ENCODE measurements at places on chromosomes 2 and 18.

- DNase-seq: no peak
Measured at GRCh38 chr2:169107645-169108044, 38.3 kb downstream of the DHRS9 start.

GRCh38 chr2:159573846-159574606, 42.3 kb downstream of the BAZ2B start:
- DNase-seq: no peak

DNA sequence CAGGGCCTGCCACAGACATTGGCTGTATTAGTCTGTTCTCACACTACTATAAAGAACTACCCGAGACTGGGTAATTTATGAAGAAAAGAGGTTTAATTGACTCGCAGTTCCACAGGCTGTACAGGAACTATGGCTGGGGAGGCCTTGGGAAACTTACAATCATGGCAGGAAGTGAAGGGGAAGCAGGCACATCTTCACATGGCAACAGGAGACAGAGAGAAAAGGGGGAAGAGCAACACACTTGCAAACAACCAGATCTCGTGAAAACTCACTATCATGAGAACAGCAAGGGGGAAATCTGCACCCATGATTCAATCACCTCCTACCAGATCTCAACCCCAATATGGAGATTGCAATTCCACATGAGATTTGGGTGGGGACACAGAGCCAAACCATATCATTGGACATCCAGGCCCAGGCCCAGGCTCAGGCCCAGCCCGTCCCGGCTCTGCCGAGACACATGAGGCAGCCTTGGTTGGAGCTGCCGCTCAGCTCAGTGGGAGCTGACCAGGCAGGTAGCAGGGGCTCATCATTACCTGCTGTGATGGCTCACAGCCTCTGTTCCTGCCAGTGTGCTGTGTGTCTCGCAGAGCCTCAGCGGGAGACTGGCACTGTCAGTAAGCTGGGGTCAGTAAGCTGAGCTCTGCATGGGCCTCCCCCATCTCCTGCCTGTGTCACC, 8.6 kb upstream of the RALB start:
- no peak for DNase-seq

DNA sequence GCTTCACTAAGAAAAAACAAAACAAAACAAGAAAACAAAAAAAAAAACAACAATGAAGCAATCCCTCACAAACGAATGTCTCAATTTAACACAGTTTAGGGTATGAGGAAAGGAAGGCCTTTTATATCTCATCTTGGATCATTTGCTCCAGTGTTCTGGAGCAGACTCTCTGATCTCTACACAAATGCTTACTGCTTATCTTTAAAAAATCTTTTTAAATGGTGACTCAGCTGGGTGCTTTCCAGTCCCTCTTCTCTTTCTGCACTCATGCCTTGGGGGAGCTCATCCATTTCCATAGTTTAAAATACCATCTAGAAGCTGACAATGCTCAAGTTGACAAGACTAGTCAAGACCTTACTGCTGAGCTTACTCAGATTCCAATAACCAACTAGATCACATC, 56.2 kb downstream of the ETAA1 start:
- DNase-seq: no peak

DNA sequence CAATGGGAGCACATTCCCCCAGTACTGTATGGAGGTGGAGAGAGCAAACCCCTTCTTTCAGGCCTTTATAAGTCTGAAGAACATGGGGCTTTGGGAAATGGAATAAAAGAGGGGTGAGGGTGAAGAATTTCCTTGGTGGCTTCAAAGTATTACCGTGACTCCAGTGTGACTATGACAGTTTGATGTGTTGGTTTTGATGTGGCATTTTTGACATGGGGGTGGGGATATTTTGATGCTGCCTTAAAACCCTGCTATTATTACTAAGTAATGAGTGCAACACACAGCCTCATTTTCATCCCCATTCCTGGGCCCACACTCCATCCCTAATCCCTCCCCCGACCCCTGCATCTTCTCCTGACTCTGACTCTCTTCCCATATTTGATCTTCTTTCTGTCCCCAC, 23.6 kb downstream of the QPCT start:
- no peak for DNase-seq

- DNase-seq: no peak
Measured at GRCh38 chr2:236946871-236947270, 138.8 kb upstream of the COPS8 start.

DNA sequence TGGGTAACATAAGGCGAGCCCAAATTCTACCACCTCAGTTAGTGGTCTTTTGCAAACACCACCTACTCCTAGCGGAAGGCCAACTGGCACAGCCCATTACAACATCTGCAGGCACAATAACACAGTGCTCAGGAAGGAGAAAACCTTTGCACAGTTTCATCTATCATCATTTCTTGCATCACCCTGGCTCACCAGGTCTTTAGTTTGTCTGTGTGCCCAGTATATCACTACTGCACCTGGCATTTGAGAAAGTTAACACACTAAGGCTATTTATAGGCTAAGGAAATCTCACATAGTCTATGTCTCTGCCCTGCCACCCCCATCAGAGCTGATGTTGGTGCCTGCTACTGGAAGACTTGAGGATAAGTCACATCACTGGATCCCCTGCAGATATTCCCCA, 484.0 kb downstream of the SATB2 start:
- no peak for DNase-seq

DNA sequence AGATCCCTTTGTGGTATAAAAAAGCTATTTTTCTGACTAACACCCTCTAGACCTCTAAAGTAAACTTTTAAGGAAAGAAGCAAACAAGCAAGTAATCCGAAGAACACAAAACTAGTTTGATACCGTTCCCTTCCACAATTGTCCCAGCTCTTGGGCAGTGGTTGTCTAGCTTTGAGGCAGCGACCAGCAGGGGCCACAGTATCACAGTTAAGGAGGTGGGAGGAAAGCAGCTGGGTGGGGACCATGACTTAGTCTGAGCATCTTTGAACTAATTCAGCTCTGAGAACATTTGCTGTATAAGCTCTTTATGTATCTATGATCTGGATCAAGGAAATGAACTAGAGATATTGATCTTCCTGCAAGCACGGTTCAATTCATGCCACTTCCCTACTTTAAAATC, 51.0 kb downstream of the SF3B1 start:
- no peak for DNase-seq

GRCh38 chr2:214203744-214204289, 207.0 kb upstream of the VWC2L start:
- no peak for DNase-seq

DNA sequence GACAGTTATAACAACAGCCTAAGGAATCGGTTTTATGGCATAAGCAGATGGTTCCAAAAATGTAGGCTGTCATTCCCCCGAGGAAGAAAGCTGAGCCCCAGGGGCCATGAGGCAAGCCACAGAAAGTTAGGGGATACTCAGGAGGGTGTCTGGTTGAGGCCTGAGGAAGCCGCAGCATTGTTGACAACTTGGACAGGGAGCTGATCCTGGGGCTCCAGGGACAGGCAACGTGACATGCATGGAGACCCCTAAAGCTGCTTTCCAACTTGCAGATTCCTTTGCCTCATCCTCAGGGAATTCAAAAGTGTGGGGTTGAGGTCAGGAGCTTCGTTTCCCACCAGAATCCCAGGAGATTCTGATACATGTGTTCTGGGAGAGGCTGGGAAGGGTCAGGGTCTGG, 20.9 kb downstream of the CELF4 start:
- DNase-seq: no peak

DNA sequence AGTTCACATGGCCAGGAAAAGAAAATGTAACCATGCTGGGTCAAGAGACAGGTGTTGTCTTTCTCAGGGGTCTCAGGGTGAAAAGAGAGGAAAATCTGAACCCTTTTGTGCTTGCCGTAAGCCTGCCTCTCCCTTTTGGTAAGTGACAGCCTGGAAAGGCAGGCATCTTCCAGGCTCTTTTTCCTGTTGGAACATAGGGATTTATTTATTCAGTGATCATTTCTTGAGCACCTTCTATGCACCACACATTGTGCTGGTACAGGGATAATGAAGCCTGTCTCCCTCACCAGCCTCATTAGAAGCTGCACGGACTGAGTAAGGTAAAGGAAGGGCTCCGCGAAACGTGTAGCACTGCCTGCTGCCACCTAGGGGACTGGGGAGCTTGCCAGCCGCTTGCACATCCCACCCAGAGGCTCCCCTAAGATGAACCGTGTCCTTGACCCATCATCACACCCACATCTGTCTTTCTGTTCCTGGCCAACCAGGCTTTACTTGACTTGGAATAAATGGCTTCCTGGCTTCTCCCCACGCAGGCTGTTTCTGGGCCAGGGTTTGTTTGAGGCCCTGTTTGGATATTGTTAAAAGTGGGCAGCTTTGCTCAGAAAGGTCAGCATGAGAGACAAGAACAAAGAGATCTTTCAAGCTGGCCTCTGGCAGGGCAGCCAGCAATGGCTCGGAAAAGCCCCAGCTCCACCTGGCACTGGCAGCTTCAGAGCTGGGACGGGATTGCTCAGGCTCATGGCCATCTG, 73.3 kb upstream of the MCFD2 start:
- DNase-seq: no peak

- DNase-seq: no peak
Measured at GRCh38 chr18:32469691-32470459, 807 bp downstream of the GAREM1 start.

GRCh38 chr2:212158081-212158480, 380.5 kb downstream of the ERBB4 start:
- DNase-seq: no peak

DNA sequence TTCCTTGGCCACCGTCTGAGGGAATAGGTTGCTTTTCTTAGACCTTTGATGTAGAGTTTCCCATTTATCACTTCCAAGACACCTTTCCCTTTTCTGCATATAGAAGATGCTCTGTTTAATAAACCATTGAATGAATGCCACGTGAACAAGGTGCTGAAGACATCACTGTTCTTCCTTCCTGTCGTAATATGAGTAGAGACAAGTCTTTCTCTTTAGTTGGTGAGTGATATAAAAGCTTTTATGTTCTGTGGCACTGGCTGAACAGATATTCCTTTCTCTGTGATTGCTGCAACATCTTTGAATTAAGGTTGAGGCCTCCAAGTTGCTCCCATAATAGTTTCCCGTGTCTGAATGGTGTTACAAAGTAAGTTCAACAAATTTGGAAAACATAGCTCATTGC, 38.7 kb downstream of the TTC39C start:
- no peak for DNase-seq

GRCh38 chr2:71925268-71926088, 222.2 kb downstream of the CYP26B1 start:
- DNase-seq: no peak

- DNase-seq: no peak
Measured at GRCh38 chr2:205052781-205053180, 507.5 kb downstream of the PARD3B start.

DNA sequence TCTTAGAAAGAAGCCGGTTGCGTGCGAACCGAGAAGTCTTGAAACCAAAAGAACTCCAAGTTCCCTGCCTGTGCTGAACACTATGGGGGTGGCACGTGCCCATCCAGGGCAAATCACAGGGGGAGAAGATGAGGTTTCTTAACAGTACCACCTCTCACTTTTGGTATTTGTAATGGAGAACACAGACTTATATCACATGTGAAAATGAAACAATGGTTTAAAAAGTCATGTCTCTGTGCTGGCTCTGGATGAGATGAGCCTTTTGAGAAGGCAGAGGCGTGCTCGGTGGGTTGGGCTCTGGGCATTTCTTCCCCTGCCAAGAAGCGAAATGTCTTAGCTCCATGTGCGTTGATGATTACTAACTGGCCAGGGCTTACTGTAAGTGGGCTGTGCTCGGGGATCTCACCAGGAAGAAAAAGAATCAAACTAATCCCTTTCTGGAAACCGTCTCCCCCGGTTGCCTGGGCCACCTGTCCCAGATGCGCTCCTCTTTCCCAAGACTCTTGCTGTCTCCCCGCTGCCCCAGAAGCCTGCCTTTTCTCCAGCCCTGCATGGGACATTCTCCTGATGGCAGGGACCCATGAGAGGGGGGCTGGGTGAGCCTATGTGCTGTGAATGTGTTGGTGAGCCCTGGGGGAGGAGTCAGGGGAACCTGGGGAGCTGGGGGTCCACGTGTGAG, 252.9 kb downstream of the PRKCE start:
- no peak for DNase-seq

- DNase-seq: no peak
Measured at GRCh38 chr2:127175041-127175721, 44.9 kb downstream of the CYP27C1 start.

DNA sequence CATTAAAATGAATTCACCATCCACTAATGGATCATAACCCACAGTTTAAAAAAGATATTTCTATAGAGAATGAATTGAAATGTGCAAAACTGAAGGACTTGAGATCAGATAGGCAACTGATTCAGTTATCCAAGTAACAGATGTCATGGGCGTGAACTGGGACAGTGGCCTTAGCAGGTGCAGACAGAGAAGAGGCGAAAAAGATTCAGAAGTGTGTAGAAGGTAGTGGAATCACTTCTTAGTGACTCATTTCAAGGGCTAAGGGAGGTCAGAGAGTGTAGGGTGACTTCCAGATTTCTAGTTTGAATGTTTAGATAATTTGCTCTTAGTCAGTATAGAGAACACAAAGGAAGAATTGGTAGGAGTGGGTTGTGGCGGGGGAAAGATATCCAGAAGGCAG, 79.7 kb downstream of the EHBP1 start:
- no peak for DNase-seq

DNA sequence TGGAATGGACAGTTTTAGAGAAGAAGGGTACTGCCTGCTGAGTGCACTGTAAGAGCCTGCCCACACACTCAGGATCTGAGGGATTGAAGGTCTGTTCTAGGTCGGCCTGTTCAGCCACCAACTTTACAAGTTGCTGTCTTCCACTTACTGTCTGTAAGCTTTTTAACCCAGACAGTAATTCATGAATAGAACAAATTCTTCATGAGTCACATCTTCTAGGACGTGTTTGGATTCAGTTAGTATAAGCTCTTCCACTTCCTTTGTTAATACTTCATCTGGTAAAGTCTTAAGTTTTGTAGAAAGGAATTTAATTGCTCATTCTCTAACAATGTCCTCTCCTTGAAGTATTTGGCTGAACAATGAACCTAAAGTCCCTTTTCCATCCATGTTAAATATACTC, 74.6 kb downstream of the PDE11A start:
- DNase-seq: no peak

DNA sequence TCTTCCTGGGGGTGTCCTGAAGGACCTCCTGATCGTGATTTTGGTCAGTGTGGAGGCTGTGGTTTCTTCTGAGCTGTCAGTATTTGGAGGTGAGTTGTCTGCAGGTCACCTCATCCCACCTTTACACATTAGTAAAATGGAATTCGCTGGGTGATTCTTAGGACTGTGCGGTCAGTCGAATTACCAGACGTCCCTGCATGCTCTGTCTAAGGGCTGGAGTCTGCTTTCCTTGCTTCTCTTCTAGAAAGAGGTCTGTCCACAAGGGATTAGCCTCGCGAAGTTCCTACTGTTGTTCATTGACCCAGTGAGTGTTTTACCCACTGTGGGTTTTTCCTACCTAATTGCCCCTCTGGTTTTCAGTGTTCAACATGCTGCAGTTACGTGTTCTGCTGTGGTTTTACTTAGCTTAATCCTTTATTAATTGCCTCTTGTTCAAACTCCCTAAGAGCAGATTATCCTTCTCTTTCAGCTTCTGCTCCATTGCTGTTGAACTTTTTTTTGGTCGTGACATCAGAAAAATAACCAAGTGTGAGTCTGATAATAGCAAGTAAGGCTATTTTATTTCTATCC, 183.4 kb downstream of the NEDD4L start:
- no peak for DNase-seq
